ENCODE measurements at places on chromosomes 5 and 9. TPM values are rescaled to one million over a fixed set of nuclear protein-coding genes. Genes with fewer than 3 reads are reported as not detected.

The KIF12 gene
- total RNA-seq: 35.9 TPM

The NMUR2 gene
- 0.80 TPM for total RNA-seq

The C5orf58 gene
- not detected for total RNA-seq

- H3K27ac ChIP-seq: no peak overlapping the region
- H3K4me1 ChIP-seq: no peaks in the 10 kb centered on the region
- H3K4me3 ChIP-seq: no peak overlapping the region
- H3K27me3 ChIP-seq: no peaks in the 10 kb centered on the region
These were observed 171.2 kb downstream of the SLC12A2 start for GRCh38 chr5:128254789-128255188.

All from type B pancreatic cell (in vitro differentiated cells).